Left kidney (tissue), 8 donors: ENCODE measurements at places on chromosomes 2 and 18. TPM values are rescaled to one million over a fixed set of nuclear protein-coding genes. Genes with fewer than 3 reads are reported as not detected.

The CAB39 gene
- 90.3 TPM for polyA plus RNA-seq

The RIOK3 gene
- polyA plus RNA-seq = 98.1 TPM

The PLGLB2 gene
- 1.3 TPM for polyA plus RNA-seq

The CDK5R2 gene
- not detected for polyA plus RNA-seq

The GALNT13 gene
- 2.8 TPM for polyA plus RNA-seq

The NTSR2 gene
- not detected for polyA plus RNA-seq

The SUCLG1 gene
- 189 TPM for polyA plus RNA-seq

GRCh38 chr2:145286716-145287275 lies 766.9 kb upstream of the ZEB2 start:
- no peak for DNase-seq

- peak; percentile 22 for DNase-seq
Measured at GRCh38 chr2:21175895-21176646, 52.3 kb downstream of the TDRD15 start.

- no peak for DNase-seq
Measured at GRCh38 chr2:70775141-70775540, 7.1 kb upstream of the ADD2 start.

DNA sequence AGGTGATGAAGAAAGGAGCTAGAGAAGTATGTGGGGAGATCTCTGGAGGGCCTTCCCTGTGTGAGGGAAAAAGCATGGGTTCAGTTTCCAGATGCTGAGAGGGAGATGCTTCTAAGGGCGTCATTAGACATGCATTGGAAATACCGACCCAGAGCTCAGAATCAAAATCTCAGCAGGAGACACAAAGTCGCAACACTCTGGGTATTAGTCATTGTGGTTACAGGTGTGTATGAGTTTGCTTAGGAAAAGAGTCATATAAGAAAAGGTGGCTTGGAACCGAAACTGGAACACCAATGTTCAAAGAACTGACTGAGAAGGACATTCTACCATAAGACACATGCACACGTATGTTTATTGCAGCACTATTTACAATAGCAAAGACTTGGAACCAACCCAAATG lies 477.1 kb downstream of the FBXO15 start:
- DNase-seq = no peak

- DNase-seq = peak; percentile 3
Measured at GRCh38 chr2:25821225-25822056, 56.8 kb downstream of the ASXL2 start.

DNA sequence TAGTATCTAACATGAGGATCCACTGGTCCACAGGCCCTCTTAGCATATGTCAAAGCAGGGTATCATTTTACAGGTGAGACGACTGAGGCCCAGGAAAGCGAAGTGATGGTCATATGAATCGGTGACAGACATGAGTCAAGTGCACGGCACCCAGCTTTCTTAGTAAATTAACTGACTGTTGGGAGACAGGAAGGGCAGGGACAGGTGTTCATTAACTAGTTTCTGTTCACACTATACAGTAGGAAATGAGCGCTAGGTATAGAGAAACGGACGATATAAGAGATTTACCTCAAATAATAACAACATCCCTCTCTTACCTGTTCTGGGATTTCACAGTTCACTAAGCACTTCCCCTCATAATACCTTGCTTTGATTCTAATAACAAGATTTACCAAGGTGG lies 1.7 kb upstream of the SMARCAL1 start:
- no peak for DNase-seq

DNA sequence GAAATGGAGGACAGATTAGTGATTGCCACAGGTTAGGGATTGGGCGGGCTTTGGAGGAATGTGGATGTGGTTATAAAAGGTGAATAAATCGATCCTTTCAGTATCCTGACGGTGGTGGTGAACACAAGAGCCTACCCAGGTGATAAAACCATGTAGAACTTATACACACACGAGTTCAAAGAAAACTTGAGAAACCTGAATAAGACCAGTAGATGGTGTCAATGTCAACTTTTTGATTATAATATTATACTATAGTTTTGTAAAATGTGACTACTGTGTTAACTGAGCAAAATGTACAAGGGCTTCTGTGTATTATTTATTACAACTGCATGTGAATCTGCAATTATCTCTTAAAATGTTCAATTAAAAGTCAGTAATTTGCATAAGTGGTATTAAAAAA lies 136.3 kb downstream of the ERBB4 start:
- no peak for DNase-seq

- DNase-seq = peak; percentile 34
Measured at GRCh38 chr2:91477731-91478672, 2786.5 kb downstream of the RPIA start.

DNA sequence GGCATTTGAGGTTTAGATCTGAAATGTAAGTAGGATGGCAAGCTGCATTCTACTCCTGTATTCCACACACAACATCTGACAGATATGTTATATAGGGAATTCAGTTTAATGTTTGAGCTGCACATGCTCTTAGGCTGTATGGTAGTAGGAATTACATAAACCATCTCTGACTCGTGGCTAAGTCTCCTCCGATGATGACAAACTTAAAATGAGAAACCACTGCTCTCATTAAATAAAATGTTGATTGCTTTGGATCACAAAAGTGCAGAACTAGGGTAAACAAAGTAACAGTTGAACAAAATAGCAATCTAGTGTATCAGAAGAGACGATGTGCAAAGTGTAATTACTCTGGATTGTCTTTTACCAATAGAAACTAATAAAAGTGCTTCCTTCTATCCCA lies 50.1 kb upstream of the WDR75 start:
- DNase-seq = no peak

DNA sequence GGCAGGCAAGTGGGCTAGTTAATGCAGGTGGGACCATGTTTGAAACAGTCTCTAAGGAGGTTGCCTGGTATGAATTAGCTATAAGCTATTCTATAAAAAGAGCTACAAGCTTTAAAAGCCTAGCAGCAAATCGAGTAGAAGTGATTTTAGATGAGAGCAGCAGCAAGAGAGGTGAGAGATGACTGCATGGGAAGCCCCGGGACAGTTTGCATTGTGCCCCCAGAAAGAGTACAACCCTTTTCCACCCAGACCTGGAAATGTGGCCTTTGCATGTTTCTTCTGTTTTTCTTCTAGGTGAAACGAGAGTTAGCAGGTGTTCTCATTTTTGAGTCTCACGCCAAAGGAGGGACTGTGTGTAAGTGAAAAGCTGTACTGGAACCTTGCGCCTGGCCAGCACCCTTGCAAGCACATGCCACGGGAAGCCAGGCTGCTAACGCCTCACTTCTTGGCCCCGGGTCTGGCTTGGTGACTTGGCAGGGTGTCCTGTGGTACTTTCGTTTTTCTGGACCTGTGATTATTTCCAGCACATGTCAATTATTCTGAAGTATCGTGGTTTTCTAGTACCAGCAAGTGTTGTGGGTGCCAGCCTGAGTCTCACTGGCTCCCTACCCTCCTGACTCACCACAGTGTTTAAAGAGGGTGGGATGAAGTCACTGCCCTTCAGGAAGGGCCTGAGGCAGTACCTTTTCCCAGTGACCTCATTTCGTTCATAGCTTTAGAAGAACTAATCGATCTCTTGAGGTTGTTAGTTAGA lies 90.3 kb upstream of the MAP3K20 start:
- DNase-seq = no peak

DNA sequence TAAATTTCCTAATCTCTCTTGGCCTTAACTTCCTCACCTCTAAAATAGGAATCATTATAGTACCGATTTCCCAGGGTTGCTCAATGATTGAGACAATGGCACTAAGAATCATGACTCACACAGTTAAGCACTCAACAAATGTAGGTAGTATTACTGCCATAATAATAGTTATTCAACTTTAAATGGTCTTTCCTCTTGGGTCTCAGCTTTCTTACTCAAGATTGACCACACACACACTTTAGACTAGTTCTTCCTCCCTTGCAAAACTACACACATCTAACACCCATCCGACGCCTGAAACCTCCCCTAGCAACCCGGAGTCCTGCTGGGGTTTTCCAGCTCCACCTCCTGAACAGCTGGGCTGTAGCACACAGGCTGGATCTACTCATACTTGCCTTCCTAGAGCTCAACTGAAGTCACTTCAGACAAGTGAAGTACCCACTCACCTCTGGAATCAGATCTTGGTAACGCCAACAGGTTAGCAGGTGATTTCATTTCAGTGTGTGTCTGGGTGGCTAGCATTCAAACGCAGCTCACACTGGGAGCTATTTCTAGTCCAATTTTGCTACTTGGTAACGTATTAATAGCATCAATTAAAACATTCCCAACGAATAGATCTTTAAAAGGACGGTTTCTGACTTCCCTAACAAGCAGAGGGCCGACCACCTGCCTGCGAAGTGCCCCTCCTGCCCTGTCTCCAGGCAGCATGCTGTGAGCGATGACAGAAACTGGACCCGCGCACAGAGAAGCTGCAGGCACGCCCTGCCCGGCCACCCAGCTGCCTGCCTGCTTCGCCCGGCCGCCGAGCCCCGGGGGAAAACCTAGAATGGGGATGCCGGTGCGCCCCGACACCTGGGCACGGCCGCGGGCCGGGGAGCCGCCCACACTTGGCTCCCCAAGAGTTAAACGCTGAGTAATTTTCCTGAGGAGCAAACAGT lies 1.1 kb downstream of the UXS1 start:
- peak; percentile 44 for DNase-seq

GRCh38 chr18:669077-669476 lies 11.6 kb downstream of the TYMS start:
- DNase-seq = no peak

- DNase-seq = no peak
Measured at GRCh38 chr2:179274749-179275148, 10.1 kb upstream of the SESTD1 start.

GRCh38 chr2:173884025-173884802 lies 81.0 kb downstream of the SP3 start:
- no peak for DNase-seq

- DNase-seq = no peak
Measured at GRCh38 chr2:27060323-27060722, 8.9 kb downstream of the AGBL5 start.

GRCh38 chr2:106272216-106272807 lies 78.2 kb upstream of the UXS1 start:
- no peak for DNase-seq

DNA sequence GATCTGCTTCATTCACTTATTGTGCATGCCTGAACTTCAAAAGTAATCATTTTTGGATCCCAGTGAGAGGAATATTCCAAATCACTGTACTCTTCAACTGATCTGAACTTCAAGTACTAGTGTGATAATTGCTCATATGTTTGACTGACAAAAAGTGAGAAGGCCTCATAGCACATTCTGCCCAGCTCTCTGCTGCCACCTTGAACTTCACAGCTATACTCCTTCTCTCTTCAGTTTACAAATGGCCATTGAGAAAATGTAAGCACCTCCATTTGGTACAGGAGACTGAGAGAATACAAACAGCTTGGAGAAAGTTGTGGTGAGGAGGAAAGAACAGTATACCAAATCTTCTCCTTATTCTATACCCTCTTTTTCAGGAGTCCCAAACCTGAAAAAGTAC lies 946.0 kb upstream of the CHAC2 start:
- no peak for DNase-seq
